Activated T-cell treated with anti-CD3 and anti-CD28 coated beads, Interleukin-2, amount 50 U/mL, for 1 hour (primary cell): ENCODE measurements at places on chromosomes 1 and 21.

DNA sequence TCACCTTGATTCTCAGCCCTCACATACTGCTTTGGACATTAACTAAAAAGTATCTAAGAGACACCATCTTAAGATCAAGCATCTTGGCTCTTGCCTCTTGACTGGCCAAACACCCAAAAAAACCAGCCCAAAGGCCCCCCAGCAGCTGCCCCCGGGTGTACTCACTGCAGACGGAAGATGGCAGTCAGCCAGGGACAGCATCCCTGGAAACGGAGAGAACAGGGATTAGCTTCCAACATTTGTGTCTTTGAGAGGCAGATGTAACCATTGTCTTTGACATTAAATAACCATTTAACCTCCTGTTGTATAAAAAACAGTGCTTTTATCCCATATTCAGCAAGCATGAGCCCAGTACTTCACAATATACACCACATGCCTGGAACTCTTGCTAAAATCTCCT lies 11.3 kb downstream of the TMEM63A start:
- DNase-seq: no peak

DNA sequence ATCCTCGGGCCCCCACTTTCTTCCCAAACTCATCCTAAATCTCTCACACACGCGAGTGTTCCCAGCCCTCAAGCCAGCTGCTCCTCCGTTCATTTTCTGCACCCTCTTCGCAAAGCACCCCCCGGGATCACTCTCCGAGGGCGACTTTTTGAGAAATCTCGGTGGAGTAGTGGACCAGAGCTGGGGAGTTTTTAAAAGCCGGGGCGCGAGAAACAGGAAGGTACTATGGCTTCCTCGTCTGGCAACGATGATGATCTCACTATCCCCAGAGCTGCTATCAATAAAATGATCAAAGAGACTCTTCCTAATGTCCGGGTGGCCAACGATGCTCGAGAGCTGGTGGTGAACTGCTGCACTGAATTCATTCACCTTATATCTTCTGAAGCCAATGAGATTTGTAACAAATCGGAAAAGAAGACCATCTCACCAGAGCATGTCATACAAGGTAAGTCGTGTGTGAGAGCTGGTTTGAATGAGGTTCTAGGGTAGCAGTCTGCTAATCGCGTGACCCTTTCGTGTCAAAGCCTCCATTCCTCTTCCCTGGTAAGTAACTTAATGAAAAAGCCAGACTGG lies 800 bp downstream of the DR1 start:
- DNase-seq: no peak

GRCh38 chr1:50105433-50105832 lies 3.3 kb upstream of the ELAVL4 start:
- DNase-seq: no peak

- no peak for DNase-seq
These were observed 145.6 kb downstream of the ZBTB18 start for GRCh38 chr1:244196571-244197285.

DNA sequence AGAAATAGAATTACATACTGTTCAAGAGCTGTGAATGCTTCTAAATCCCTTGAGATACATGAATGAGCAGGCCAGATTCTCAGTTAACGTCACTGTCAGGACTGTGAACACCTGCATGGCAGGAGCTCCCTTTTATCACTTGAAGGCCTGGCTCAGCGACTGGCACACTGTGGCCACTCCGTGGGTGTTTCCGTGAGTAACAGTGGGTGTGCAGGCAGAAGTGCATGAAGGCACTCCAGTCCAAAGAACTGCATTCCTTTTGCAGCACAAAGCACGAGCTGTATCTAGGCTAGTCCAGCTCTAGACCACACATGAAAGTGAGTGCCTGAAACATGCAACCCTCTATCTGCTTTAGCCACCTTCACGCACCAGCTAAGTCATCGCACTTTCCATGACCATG lies 9.6 kb upstream of the SIM2 start:
- no peak for DNase-seq

DNA sequence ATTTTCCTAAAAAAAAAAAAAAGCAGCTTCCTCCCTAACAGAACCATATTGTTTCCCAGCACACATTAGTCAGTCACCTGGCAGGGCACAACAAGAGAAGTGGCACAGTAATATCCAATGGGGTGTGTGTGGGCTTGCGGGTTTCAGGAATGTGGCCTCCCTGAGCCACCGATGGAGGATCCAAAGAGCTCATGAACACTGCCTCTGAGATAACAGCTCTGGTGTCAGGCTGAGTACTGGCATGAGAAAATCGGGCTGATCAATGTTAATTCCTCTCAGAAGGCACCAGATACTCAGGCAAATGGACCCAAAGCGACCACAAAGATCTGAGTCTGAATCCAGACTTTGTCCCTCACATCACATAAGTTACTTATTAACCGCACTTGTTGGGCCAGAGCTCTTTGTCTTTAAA lies 2.2 kb upstream of the LYPD8 start:
- DNase-seq: no peak

GRCh38 chr1:101284622-101285218 lies 47.9 kb downstream of the S1PR1 start:
- no peak for DNase-seq

DNA sequence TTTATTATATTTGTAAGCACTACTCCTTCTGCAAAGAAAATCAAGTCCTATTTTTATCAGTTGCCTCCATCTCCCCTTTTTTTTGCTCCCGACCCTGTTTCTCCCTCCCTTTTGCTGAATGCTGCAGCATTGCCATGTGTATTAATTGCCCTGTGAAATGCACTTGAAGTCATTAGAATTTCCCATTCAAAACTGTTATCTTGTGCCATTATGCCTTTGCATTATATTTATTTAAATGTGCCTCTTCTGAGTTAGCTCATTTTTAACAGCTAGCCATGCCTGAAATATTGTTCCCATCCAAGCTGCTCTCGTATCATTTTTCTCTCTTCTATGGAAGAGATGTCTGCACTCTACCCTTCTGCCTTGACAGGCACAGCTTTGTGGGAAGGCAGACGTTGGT lies 404.0 kb upstream of the PLXNA2 start:
- no peak for DNase-seq

DNA sequence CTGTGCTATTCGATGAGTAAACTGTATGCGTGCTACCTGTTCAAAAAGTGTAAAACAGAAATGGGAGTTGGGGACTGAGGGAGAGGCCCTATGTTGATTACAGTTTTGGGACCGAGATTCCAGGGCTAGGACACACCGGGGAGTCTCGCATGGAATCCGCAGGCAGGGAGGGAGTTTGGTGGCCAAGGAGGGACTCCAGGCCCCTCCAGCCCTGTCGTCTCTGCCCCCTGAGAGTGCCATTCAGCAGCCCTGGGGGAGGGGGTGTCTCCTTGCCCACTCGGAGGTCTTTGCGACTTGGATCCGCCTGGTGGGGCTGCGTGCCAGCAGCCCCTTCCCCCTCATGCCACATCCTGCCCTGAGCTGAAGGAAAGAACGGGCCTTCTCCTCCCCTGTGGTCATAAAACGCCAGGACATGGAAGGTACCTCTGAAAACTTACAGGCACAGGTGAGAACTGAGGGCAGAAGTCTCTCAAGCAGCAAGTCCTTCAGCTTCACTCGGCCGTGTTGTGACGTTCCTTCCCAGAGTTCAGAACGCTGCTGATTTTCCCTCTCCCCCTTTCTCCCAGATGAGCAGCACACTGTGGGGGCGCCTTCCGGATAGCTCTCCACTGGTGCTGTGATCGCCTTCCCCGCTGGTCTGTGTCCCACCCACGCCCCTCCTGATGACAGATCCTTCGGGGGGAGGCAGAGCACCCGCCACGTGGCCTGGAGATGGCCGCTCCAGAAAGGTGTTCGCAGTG lies 141.4 kb downstream of the PEX14 start:
- no peak for DNase-seq

DNA sequence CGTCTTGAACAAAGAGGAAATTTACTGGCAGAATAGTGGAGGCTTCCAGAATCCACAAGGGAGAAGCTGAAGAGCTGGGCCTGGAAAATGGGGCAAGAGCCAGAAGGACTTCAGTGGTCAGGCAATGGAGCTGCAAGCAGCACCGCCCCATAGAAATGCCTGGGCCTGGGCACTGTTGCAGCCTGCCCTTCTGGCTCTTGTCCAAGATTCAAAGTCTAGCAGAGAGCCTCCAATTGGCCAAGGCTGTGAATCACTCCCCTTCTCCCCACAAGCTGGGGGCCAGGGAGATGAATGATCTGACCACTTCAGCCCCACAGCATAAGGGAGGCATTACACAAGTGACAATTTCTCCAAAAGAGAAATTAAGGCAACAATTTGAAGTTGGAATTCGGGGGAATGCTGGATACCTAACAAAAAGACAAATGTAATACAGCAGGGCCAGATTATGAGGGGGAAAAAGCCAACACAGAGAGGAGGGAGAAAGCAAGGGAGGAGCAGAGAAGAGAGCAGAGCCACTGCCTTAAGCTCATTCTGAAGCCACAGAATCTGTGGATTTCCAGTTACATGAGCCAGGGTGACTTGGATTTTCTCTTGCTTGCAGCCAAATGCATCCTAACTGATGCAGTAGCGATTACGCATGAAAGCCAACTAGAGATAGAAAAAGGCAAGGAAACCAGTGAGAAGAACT lies 80.3 kb downstream of the LRIG2 start:
- DNase-seq: no peak

GRCh38 chr1:34060901-34061415 lies 104.1 kb downstream of the CSMD2 start:
- no peak for DNase-seq

- DNase-seq: no peak
These were observed 91.6 kb upstream of the FOXD3 start for GRCh38 chr1:63230722-63231121.

DNA sequence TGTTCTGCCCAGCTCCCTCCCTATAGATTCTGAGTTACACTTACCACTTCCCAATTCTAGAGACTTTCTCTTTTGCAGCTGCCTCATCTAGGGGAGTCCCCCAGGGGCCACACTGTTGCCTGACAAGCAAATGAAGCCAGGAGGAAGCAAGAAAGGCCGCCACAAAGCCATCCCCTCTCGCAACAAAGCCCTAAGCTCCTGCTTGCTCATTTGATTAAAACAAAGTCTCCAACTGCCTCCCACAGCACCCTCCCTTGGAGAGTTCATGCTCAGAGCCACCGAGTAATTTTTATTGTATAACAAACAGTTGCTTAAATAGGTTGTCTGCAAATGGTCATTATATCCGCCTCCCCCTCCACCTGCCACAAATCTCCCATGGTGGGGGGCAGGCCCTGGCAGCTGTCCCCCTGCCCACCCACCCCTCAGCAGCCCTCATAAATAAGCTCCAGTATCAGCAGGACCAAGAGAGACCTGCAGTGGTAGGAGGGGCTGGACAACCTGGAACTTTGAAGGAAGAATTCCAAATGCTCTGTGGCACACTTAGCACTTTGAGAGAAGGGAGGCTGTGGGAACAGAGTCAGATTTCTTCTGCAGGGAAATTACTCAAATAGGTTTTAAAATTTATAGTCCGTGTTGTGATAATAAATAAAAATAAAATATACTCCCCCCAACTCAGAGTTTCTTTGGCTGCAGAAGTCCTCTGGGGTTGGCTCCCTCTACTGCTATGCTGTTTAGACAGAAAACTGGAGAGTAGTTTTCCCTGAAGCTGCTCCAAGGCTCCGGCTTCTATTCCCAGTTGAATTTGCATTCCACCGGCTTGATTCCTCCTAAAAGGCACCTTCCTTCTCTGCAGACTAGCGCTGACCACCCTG lies 237.5 kb downstream of the TTLL7 start:
- no peak for DNase-seq

DNA sequence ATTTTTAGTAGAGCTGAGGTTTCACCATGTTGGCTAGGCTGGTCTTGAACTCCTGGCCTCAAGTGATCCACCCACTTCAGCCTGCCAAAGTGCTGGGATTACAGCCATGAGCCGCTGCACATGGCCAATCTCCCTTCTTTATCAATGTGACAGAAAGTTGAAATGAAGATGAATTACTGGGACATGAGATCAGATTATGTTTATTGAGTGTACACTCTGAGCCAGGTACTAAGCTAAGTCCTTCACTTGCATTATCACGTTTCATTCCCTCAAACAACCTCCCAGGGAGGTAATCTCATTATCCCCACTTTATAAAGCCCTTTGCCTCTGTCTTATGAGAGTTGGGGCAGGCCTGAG lies 6.3 kb upstream of the CHI3L2 start:
- no peak for DNase-seq

DNA sequence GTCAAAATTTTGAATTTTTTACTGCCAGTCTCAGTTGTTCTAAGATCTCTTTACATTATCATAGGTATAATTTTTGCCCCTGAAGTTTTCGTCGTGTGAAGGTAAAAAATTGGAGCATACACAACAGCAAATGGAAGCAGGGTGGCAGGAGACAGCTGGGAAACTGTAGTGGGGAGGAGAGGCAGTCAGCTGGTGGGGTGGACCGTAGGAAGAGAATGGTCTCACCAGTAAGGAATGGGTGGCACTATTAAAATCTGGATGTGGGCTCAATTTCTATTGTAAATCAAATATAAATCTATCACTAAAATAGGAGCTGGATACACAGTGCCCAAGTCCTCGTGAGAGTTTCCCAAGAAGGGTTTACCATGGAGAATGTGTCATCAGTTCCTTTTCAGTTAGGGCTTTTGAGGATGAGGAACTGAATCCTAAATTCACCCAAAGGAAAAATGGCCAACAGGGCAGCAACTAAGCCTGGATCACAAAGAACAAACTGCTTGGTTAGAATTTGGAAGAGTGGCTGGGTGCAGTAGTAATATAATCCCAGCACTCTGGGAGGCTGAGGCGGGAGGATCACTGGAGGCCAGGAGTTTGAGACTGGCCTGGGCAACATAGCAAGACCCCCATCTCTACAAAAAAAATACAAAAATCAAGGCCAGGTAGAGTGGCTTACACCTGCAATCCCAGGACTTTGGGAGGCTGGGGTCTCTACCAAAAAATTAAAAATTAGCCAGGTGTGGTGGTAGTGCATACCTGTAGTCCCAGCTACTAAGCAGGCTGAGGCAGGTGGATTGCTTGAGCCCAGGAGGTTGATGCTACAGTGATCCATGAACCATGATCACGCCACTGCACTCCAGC lies 10.5 kb upstream of the IRF2BP2 start:
- DNase-seq: no peak

DNA sequence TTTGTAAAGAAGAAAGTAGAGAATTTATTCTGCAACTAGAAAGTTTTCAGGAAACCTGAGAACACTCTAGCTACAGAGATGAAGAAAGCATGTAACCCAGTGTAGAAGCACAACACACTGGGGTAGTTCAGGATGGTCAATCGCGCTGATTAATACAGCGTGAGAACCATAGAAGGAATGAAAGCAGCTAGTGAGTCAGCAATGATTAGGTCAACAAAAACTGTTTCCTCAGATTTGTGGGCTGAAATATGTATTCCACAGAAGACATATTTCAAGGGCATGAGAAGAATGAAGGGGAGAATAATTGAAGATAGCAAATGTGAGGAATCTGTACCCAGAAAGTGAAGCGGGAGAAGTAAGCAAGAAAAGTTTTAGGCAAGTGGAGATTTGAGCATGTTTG lies 97.8 kb upstream of the ADGRL2 start:
- DNase-seq: no peak

DNA sequence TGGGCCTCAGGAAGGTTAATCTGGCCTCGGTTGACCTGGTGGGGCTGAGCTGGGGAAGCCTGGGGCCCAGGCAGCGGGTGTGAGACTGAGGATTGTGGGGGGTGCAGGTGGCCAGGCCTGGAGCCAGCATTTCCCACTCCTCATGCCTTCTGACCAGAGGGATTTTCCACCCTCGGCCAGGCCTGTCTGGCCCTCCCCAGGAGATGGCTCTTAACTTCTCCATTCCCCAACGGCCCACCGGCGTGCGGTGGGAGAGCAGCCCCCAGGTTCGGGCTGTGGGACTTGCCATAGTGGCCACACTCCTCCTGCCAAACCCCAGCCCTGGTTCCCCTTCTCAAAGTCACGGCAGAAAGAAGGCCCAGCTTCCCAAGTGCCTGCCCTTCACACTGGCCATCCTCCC lies 126.5 kb upstream of the RUNX3 start:
- no peak for DNase-seq

- no peak for DNase-seq
These were observed 624 bp downstream of the ARHGAP29 start for GRCh38 chr1:94236630-94237290.
